ENCODE measurements at places on chromosomes 2 and 18.

DNA sequence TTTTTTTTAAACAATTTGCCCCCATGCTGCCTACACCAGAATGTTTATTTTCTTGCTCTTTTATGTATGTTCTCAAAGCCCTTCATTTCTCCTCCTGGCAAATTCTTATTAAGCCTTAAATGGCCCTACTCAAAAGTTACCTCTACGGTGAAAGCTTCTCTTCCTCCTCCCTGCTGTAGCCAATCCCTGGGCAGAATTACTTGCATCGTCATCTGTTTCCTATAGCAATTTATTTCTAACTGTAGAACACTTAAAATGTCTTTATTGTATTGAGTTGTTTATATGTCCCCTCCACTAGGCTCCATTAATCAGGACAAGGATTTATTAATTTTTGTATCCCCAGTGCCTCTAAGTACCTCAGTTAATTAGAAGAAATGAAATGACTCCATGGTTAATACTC lies 2.5 kb upstream of the RAD51AP2 start:
- DNase-seq: no peak

DNA sequence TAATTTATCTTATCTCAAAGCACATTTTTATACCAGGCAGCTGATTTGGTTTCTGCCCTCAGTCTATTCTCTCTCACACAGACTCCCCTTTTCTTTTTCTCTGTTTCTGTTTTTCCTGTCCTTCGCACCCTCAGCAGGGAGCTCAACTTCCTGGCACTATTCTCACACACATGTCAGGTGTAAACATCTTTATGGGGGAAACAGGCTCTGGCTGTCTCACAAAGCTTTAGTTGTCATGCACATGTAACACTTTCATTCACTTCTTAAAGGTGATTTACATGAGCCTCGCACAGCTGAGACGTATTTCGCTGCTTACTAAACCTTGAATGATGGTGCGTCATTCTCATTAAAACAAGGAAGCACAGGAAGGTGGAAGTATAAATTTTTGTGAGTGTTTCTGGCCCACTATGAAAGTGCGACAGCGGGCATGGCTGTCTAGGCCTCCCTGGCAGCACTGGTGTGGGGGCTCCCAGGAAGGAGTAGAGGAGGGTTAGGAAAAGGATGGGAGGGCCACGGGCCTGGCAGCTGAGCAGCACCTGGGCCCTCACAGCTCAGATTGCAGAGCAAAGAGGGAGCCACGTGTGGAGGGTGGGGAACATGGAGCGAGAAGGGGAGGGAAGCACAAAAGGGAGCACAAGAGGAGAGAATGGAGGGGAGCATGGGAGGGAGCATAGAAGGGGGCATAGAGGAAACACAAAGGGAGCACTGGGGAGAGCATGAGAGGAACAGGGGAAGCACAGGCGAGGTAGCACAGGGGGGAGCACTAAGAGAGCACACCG lies 46.2 kb upstream of the SNTG2 start:
- DNase-seq: no peak

DNA sequence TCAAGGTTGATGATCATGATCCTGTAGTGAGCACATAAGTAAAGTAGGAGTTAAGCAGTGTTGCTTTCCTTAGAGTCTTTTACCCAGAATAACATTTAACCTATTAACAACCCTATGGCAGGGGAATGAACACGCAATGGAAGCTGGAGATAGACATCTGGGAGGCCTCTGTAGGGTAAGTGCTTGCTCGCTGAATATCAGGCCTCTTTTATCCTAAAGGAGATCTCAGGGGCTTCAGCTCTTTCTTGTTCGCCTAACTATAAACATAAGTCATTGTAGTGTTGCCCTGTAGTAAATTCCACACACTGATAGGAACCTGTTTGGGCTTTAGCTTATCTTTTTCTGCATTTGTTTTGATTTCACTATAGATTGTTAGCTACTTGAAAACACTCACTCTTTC lies 174.4 kb upstream of the TCF4 start:
- no peak for DNase-seq

GRCh38 chr2:232795920-232796319 lies 19.6 kb upstream of the KCNJ13 start:
- DNase-seq: no peak

DNA sequence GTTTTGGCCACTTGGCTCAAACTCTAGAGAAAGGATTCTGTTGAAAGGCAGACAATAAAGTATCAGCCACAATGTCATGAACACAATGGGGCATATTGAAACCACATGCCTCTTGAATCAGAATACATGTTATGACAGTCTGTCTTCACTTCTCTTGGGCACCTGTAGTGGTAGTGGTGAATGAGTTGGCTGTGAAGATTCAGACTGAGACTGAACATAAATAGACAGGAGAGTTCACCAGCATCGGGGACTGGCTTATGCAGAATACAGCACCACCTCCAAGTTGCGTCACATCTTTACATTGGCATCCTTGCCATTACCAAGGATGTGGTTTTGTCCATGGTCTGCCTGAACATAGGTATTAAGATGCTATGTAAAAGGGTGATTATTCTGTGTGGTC lies 336.8 kb downstream of the MYCN start:
- no peak for DNase-seq

DNA sequence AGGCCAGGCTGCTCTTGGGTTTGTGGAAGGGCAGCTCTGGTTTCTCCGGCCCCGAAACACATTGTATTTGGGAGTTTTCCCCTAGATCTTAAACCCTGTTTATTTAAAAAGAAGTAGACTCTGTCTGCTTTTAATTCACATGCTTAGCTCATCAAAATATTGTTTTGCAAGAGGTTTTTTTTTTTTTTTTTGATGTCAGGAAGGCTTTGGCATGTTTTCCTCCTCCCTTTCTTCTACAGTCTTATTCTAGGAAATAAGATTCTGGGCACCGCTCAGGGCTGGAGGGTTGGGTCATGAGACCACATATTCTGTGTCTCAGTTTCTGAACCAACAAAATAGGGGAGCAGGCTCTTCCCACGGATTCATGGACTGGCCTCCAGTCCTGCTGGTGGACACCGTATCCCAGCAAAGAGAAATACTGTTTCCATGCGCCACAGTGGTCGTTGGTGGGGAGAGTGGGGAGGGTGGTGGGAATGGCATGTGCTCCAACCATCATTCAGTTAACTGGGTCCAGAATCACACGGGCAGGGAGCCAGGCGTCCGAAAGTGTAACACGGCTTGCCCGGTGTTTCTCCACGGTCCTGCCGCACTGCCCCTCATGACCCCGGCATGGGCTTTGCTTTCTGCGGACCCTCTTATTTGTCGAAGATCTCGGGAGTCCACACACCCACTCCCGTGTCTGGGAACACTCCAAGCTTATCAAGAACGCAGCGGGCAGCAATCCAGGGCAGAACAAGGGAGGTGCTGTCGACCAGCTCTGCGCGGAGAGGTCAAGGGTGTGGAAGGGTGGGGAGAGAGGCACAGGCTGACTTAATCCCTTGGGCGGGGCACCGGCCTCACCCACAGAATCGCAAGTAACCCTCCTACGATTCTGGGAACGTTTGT lies 176.7 kb downstream of the GLI2 start:
- DNase-seq: peak; percentile 90

Measured in amniotic epithelial cell (primary cell).